ENCODE measurements at places on chromosomes 1 and 21. TPM values are rescaled to one million over a fixed set of nuclear protein-coding genes. Genes with fewer than 3 reads are reported as not detected.

RXFP4 gene
- polyA plus RNA-seq, result not detected

NBPF20 gene
- 2.0 TPM for polyA plus RNA-seq

RIIAD1 gene
- polyA plus RNA-seq, result not detected

LHX8 gene
- polyA plus RNA-seq, result not detected

- DNase-seq, result peak; percentile 77
These were observed 47.0 kb upstream of the KDM4A start for GRCh38 chr1:43602990-43603389.

DNA sequence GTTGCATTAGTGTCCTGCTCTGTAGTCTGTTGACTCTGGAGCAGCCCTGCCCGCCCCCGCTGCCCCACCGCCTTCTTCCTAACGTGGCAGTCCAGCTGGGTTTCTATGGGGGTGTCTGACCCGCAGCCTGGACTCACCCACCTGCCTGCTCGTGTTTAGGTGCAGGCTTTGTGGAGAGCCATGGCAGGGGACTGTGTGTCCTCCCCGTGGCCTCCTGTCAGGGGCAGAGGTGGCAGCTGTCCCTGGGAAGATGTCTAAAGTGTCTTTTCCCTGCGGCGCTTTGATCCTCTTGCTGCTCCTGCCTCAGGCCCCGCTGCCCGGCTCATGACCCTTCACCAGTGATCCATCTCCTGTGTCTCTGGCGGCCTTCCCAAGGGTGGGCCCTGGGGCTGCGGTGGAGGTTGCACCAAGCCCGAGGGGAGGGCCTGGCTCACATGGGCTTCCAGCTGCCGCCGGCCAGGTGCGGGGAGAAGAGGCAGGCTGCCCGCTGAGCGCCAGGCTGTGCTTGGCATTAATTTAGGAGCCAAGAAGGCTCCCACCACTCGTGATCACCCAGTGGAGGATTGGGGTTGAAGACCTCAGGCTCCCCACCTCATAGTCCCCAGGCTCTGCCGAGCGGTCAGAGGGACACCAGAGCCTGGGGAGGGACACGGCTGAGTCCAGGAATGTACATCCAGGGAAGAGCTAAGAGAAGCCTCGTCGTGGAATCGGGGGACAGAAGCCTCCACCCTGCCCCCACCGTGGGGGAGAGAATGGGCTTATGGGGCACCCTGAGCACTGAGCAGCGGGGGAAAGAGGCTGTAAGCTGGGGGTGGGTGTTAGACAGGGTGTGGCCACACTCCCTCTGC lies 44.1 kb downstream of the COL18A1 start:
- DNase-seq, result no peak

DNA sequence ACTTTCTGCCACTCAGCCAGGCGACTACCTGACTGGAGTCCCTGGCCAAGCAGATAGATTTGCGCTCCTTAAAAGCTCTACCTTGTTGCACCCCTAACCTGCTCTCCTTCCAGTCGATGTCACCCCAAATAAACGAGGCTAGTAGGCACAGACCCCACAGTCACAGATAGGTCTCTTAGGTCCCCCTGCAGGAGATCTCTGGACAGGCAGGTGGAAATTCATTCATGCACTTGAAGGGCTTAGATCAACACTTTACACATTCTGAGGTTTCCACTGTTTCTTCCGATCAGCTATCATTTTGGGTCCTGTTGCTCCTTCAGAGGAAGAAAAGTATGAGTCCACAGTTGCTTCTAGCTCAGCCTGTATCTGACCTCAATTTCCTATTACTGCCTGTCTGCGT lies 272.6 kb upstream of the FMN2 start:
- no peak for DNase-seq

GRCh38 chr1:181604482-181605249 lies 121.3 kb downstream of the CACNA1E start:
- DNase-seq, result no peak

GRCh38 chr1:235758931-235759330 lies 107.8 kb downstream of the LYST start:
- peak; percentile 59 for DNase-seq

GRCh38 chr1:109652402-109652801 lies 3.5 kb upstream of the GSTM4 start:
- no peak for DNase-seq

GRCh38 chr1:31626223-31627207 lies 9.0 kb downstream of the HCRTR1 start:
- DNase-seq, result no peak

DNA sequence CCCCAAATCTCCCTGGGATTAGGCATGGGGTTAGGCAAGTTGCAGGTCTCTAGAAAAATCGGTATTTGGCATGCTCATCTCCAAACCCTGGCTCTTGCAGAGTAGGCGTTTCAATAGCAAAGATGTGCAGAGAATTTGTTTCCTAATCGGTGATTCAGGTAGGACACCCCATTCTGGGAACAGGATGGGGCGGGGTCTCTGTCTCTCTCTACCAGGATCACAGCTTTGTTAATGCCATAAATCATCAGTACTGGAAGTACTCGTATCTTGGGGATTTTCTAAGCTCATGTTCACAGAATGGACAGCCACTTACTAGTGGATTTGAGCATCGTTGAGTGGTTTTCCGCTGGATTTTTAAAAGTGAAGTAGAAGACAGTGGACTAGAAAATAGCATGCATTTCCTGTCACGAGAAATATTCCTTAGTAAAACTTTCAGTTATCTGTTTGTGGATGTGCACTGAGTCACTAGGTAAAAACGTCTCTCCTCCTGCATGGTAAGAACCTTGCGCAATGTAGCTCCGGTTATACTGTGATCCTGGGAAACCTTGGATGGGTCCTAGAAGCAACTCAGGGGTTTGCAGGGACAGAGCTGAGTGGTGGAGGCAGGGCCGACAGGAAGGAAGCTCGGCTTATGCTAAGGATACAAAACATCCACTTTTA lies 5.1 kb downstream of the TMEM51 start:
- DNase-seq, result peak; percentile 87

Data from foreskin keratinocyte (primary cell).